ENCODE measurements at places on chromosomes 5 and 9.

- DNase-seq: no peak
These were observed 209.4 kb upstream of the MSX2 start for GRCh38 chr5:174514983-174515394.

GRCh38 chr9:109855540-109855939, 75.5 kb downstream of the PALM2AKAP2 start:
- no peak for DNase-seq

GRCh38 chr5:14594378-14595074, 12.9 kb downstream of the OTULINL start:
- DNase-seq: no peak

DNA sequence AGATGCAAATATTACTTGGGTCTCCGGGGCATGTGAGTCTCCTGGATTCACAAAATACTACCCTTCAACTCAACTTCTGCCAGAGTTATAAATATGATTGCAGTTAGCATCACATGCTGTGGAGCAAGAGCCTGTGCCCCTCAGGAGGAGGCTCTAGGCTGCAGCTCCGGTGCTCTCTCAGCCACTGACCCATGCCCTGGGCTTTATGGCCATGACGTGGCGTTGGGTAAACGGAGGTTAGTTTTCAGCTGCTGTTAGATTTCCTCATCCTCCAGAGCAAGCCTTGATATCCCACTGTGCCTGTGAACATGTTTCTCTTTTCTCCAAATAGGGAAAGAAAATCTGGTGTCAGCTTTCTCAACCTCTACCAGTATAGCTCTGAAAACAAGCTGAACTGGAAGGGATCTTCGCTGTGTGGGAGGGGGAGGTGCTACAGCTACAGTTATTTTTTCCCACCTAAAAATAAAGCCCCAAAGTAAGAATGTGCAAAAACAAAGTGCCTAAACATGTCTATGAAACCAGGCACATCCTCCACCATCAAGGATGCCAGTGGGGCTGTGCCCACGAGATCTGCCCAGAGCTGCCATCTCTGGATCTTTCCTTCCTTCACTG, 124.4 kb upstream of the GPR151 start:
- no peak for DNase-seq

- no peak for DNase-seq
These were observed 115.4 kb upstream of the KLF9 start for GRCh38 chr9:70529833-70530232.

DNA sequence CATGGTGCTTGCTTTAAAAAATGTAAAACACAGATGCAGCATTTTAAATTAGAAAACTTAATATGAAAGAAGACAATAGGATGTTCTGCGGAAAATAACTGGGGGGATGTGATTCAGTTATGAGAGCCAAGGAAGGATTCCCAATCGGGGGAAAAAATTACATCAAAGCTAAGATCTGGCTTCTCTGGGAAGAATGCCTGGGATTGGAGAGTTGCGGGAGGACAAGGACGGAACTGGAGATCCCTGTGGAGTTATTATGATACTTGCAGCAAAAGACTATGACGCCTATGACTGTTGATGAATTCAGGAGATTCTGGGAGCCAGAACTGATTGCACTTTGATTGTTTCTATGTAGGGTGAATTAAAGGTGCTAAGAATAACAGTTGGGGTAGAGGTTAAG, 24.6 kb downstream of the MTX3 start:
- no peak for DNase-seq

- no peak for DNase-seq
These were observed 37.8 kb downstream of the JADE2 start for GRCh38 chr5:134563221-134563620.

- DNase-seq: no peak
These were observed 138.4 kb upstream of the ABCA1 start for GRCh38 chr9:105066275-105066865.

GRCh38 chr9:134063088-134063570, 4.7 kb downstream of the BRD3 start:
- no peak for DNase-seq

GRCh38 chr5:149345892-149346222, 558 bp downstream of the GRPEL2 start:
- DNase-seq: no peak

DNA sequence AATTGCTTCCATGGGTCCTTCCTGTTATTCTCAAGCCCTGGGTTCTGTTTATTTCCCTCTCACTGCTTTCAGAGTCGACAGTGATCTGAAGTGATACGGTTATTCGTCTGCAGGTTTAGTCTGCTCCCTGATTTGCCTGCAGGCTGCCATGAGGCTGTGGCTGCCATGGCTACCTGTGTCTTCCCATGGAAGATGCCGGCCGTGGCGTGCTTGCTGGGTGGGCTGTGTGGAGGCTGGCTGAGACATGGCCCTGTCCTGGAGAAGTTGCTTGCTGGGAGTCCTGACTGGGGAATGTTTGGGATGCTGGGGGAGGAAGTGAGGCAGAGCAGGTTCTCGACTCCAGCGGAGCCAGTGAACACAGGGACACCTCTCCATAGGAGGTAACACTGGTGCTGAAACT, 104.1 kb upstream of the TBC1D2 start:
- DNase-seq: no peak

GRCh38 chr9:21289848-21290247, 15.3 kb downstream of the IFNA5 start:
- no peak for DNase-seq

DNA sequence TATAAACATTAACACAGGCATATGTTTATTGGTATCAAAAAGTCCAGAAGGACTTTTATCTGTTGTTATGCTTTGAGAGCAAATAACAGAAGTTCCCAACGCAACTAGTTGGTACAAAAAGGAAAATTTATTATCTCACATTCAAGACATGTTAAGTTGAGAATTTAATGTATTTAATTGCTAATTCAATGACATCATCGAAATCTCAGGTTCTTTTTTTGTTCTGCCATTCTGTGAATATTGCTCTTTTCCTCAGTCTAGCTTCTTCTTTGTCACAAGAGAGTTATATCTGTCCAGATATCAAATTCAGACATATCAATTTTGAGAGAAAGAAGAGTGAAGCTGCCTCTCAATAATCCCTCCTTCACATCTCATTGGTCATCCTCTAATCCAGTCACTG, 307.6 kb upstream of the PCSK5 start:
- DNase-seq: no peak

GRCh38 chr9:69485466-69485865, 160.5 kb downstream of the ENTREP1 start:
- no peak for DNase-seq

GRCh38 chr9:94925751-94926430, 199.4 kb downstream of the AOPEP start:
- no peak for DNase-seq

DNA sequence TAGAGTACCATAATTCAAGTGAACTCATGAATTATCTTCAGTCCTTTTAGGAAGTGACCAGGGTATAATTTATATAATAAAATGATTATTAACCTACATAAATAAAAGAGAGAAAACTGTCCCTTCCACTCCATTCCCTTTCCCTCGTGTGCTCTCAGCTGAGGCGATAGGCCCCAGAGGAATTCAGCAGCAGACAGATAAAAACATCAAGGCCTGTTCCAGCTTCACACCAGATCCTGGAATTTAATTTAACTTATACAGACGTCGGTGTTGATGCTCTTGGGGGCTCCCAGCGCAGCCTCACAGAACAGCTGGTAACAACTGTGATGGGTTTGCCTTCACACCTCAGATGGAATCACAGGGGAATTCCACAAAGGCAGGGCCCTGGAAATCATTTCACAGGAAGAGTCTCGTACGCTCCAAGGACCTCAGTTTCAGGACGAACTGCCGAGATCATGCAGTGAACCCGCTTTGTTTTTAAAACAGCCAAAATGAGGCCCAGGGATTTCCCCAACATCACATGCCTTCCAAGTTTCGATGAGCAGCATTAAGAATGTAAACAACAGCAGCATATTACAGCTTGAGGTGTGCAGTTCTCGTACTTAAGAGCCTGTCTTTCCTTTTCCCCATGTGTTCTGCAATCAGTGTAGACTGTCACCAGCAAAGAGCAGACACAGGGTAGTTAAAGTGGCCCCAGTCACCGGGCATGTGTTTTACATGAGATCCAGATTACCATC, 73.6 kb upstream of the ALDH1B1 start:
- no peak for DNase-seq

DNA sequence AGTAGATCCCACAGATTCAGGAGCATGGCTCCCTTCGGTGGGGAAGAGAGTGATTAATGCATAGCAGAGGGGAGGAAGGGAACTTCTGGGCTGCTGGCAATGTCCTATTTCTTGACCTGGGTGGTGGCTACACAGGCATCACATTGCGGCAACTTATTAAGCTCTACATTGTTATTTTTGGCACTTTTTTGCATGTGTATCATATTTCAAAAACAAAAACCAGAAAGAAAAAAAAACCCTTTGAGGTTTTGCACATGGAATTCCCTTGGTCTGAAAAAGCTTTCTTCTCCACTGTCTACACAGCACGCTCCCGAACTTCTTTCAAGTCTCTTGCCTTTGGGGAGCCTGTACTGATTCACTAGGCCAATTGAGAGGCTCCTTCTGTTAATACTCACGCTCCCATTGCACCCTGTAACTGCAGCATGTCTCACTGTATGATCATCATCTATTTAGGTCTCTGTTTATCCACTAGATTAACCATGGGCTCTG, 25.1 kb downstream of the CEMIP2 start:
- no peak for DNase-seq

Data from stimulated activated CD4-positive, alpha-beta T cell treated with anti-CD3 and anti-CD28 coated beads, TNF-alpha, amount 100 ng/mL, for 48 hours (primary cell).